IPS DF 19.7 (cell line): ENCODE measurements at places on chromosomes 13 and 19.

DNA sequence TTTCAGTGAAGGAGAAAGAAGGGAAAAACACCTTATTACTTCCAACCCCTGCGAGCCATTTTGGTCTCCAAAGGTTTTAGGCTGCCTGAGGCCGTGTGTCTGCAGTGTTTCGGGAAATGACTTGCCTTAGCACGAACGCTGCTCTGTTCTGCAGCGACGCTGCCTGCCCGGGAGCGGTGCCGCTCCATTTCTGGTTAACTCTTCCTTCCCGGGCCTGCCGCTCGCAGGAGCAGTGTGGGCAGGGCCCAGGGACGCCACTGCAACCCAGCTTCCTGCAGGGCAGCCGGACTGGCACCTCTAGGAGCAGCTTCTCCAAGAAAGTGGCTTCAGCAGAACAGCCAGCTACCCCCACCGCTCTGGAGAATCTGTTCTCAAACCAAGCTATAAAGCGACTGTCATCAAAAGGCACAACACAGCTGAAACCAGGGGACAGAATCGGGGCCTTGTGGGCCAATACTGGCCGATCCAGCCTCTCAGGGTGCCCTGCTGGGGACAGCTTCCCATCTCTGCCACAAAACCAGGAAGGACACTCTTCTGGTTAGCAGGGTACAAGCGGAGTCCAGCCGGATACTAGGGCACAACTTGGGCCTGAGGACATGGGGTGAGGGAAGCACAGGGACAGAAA is 72.2 kb downstream of the KCTD15 start:
- no peak for DNase-seq

GRCh38 chr19:2083174-2083854 is 12.8 kb downstream of the MOB3A start:
- DNase-seq: no peak

- no peak for DNase-seq
Measured at GRCh38 chr19:45764475-45764874, 4.6 kb downstream of the SIX5 start.

- DNase-seq: no peak
Measured at GRCh38 chr13:113726961-113727411, 32.0 kb upstream of the TMEM255B start.

DNA sequence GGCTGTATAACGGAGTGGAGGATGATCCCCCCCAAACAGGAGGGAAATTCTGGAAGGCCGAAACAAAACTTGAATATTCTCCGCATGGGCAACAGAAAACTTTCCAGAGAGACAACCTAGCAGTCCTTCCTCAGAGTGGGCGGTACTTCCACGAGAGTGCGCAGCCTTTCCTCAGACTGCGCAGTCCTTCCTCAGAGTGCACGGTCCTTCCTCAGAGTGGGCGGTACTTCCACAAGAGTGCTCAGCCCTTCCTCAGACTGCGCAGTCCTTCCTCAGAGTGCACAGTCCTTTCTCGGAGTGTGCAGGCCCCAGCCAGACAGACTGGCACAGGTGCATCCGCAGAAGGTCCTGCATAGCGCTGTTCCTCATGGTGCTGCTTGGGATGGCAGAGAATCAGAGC is 12.7 kb upstream of the GALP start:
- no peak for DNase-seq

DNA sequence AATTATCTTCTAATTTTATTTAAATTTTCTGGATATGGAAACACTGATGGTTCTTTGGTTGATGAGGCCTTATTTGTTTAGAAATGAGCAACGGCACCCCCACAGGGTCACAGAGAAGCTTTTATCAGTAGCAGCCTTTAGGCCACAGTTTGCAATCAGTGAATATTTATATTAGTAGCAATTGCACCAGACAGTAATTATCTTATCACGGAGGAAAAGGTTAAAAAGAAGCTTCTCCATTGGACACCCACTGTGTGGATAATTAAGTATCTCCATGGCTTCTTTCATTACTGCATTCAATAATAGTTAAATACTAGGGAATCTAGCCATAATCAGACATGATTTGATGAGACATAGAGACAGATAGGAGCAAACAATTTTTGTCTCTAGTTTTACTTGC is 2099.2 kb upstream of the PCDH20 start:
- DNase-seq: no peak

GRCh38 chr19:1360818-1361461 is 22.8 kb upstream of the NDUFS7 start:
- DNase-seq: no peak

DNA sequence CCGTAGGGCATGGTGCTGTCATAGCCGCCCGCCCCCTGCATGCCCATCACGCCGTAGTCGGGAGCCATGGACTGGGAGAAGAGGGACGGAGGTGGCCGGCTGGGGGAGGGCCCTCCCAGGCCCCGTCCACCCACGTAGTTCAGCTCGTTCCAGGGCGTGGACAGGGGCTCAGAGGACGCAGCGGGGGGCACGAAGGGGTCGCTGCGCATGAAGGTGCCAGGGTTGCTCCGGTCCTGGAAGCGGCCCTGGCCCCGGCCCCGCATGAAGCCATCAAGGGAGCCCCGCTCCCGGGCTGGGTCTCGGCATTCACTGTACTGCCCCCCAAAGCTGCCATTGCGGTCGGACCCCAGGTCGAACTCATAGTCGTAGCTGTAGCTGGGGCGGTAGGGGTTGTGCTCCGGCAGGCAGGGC is 6.7 kb downstream of the AKAP8 start:
- no peak for DNase-seq

DNA sequence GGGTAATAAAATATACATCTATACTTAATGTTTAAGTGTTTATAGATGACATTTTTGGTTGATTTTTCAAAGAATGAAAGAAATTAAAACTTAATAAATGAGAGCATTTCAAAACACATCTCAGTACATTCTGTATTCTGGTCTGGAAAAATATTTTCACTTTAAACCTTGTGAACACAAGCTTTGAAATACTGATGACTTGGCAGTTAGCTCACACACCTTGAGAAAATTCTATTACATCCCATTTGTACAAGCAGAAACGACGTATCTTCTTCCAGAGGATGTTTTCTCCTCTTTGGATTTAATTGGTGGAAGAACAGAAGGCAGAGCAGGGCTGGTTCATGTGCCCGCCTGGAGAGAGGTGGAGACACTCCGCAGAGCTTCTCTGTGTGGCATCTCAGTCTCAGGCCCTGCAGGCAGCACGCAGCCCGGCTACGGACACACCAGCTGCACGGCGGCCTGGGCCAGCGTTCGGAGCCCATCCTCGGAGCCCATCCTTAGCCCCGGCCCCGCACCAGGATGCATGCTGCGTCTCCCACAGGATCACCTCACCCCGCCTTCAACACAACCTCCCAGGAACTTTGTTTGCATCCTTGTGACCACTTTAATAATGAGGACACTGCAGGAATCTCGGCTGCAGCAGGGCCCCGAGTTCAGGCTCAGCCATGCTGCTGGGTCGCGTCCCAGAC is 48.6 kb downstream of the SOX1 start:
- no peak for DNase-seq

- peak; percentile 92 for DNase-seq
Measured at GRCh38 chr13:112711528-112712265, 21.9 kb downstream of the ATP11A start.

- no peak for DNase-seq
Measured at GRCh38 chr19:3669082-3669946, 31.0 kb downstream of the PIP5K1C start.

DNA sequence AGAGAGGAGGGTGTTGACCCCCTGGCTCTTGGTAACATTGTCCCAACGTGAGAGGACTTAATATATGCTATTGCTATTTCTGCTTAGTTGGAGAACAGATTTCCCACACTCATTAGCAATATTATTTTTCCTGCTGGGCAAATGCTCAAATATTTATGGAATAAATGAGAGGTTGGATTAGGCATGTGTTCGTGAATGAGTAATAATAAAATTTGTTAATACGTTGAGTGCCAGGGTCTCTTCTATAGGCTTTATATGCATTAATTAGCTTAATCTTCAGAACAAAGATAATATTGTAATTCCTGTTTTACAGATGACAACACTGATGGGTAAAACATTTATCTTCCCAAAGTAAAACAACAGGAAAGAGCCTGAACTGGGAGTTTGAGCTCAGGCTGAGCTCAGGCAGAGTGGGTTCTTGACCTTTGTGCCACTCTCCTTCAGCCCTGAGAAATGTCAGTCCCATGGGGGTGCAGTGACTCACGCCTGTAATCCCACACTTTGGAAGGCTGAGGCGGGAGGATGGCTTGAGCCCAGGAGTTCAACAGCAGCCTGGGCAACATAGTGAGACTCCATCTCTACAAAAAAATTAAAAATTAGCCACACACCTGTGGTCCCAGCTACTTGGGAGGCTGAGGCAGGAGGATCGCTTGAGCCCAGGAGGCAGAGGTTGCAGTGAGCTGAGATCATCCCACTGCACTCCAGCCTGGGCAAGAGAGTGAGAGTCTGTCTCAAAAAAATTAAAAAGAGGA is 1.2 kb downstream of the ZNF233 start:
- no peak for DNase-seq

- no peak for DNase-seq
Measured at GRCh38 chr19:18232540-18233223, 6.4 kb upstream of the PDE4C start.

GRCh38 chr13:31060220-31060619 is 101.5 kb downstream of the HSPH1 start:
- no peak for DNase-seq

DNA sequence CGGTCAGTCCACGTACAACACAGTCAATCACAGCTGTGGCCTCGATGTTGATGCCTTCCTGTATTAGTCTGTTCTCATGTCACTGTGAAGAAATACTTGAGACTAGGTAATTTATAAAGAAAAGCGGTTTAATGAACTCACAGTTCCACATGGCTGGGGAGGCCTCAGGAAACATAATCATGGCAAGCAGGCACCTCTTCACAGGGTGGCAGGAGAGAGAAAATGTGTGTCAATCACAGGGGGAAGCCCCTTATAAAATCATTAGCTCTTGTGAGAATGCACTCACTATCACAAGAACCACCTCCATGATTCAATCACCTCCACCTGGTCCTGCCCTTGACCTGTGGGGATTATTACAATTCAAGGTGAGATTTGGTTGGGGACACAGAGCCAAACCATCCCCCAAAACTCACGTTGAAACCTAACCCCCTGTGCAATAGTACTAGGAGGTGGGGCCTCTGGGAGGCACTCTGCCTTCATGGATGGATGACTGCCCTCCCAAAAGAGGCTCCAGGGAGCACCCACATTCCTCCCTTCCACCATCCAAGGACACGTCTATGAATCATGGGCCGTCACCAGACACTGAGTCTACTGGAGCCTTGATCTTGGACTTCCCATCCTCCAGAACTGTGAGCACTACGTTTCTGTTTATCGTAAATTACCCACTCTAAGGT is 2.3 kb upstream of the PROZ start:
- no peak for DNase-seq

DNA sequence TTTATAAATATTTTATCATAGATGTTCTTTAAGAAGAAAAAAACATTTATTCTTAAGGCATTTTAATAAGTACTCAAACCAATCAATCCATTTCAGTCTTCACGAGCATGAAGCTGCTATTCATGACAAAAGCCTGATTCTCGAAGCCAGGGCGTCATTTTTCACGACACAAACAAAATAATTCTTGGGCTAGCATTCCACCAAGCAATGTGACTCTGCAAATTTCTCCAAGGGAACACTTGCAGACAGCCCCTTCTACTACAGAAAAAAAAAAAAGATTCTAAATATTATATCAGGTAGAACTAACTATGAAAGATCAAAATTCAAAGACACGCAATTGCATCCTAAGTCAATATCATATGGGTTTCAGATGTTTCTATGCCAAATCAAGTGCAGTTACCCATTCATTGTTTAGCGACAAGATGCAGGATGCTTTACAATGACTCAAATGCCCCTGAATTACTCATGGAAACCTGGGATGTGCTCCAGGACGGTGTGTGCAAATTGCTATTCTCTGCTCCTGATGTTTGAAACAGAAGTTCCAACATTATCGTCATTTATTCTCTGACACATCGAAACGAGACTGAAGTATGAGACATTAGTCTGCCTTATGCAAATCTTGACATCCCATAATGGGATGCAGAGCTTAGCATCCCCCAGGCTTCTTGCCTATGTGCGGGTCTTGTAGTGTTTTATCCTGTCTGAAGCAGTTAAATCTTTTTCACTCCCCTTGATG is 517.7 kb downstream of the MYO16 start:
- DNase-seq: no peak

DNA sequence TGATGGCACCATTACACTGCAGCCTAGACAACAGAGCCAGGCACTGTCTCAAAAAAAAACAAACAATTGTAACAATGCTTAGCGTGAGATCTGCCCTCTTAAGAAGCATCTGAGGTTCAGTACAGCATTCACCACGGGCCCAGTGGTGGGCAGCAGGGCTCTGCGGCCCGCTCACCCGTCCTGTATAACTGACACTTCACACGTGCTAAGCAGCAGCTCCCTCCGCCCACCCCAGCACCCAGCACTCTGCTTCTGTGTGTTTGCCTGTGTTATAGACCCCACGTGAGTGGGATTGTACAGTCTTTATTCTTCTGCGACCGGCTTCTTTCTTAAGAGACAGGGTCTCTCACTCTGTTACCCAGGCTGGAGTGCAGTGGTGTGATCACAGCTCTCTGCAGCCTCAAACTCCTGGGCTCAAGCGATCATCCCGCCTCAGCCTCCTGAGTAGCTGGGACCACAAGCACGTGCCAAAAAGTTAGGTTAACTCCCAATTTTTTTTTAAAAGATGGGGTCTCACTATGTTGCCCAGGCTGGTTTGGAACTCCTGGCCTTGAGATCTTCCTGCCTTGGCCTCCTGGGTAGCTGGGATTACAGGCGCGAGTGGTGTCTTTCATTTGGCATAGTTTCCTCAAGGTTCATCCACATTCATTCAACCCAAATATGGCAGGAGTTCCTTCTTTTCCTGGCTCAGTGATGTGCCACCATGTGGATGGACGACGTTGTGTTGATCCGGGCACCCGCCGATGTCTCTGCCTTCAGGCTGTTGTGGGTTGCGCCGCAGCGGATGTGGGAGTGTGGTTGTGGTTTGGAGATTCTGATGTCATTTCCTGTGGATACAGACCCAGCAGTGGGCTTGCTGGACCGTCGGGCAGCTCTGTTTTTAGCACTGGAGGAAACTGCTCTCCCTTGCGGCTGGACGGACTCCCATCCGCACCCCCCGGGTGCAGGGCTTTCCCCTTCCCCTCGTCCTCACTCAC is 170.0 kb downstream of the KDM4B start:
- no peak for DNase-seq

DNA sequence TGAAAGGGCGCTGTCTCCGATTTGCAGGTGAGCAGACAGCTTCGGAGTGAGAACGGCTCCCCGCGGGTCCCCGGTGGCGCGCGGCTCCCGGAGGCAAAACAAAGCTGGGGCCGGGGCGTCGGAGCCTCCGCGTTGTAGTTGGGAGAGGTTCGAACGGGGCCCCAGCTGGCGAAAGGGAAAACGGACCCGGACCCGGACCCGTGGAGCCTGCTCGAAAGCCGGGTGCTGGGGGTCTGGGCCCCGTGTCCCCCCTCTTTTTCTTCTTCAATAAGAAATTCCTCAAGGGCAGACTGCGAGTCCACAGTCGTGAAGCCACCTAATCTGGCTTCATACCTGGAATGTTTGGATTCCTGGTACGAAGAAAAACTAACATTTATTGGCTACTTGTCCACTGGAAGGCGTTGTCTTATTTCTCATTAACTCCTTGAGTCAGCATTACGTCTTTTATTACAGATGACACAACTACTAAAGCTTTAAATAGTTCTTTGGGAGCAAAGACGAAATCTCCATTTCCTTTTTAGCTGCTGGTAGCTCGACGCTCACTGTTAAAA is 632 bp upstream of the MTIF3 start:
- no peak for DNase-seq
